Fibroblast of villous mesenchyme (primary cell): ENCODE measurements at places on chromosomes 2 and 18. TPM values are rescaled to one million over a fixed set of nuclear protein-coding genes. Genes with fewer than 3 reads are reported as not detected.

GRCh38 chr2:143550500-143550899 lies 421.3 kb downstream of the ARHGAP15 start:
- no peak for DNase-seq

DNA sequence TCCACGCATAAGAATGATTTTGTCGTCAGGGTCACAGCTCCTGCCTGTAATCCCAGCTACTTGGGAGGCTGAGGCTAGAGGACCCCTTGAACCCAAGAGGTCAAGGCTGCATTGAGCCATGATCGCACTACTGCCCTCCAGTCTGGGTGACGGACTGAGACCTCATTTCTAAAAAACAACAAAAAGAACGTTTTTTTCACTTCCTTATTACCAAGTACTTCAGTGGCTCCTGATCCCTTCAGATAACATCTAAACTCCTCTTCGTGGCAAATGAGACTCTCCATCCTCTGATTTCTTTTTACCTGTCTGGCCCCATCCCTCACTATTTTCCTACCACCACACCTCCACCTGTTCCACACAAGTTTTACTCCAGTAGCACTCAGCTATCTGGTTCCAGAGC lies 105.4 kb upstream of the TLK1 start:
- no peak for DNase-seq

DNA sequence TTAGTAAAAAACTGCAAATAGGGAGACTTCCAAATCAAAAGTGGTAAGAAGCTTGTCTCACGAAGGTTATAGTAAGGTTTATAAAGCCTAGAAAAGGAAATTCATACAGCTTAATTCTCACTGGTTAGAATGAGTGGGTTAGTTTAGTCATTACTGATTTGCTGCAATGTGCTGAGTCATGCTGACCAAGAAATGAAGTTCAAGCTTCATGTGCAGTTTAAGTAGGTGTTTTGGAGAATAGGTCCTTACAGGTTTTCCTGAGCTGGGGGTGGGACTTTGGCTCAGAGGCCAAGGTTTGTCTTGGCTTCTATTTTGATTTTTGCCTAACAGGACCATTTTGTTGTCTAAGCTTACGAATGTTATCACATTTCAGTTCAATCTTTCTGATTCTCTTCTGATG lies 15.1 kb downstream of the CLIP4 start:
- peak; percentile 82 for DNase-seq

Gene VWC2L
- total RNA-seq: under 0.01 TPM in 1 of 2 replicates, not detected in the other

Gene GCG
- total RNA-seq: not detected in 2 replicates

DNA sequence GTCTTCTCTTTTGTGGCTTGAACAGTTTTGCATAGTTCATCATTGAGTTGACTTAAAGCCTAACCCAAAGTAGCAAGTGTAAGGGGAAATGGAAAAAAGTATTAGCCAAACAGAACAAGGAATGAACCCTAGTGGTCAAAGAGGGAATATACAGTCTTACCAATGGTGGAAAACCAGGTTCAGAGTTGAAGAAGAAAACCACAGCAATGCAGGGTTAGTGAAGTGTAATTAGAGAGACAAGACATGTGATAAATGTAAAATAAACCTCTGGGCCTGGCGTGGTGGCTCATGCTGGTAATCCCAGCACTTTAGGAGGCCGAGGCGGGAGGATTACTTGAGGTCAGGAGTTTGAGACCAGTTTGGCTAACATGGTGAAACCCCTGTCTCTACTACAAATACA lies 2.4 kb downstream of the TTN start:
- peak; percentile 14 for DNase-seq

DNA sequence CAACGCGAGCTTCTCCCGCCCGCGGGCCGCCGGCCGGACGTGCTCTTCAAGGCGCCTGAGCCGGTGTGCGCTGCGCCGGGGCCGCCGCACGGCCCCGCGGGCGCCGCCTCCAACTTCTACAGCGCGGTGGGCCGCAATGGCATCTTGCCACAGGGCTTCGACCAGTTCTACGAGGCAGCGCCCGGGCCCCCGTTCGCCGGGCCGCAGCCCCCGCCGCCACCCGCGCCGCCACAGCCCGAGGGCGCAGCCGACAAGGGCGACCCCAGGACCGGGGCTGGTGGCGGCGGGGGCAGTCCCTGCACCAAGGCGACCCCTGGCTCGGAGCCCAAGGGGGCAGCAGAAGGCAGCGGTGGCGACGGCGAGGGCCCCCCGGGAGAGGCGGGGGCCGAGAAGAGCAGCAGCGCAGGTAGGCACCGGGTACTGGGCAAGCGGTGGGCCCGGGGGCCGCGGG lies 676 bp downstream of the HOXD11 start:
- DNase-seq: no peak

DNA sequence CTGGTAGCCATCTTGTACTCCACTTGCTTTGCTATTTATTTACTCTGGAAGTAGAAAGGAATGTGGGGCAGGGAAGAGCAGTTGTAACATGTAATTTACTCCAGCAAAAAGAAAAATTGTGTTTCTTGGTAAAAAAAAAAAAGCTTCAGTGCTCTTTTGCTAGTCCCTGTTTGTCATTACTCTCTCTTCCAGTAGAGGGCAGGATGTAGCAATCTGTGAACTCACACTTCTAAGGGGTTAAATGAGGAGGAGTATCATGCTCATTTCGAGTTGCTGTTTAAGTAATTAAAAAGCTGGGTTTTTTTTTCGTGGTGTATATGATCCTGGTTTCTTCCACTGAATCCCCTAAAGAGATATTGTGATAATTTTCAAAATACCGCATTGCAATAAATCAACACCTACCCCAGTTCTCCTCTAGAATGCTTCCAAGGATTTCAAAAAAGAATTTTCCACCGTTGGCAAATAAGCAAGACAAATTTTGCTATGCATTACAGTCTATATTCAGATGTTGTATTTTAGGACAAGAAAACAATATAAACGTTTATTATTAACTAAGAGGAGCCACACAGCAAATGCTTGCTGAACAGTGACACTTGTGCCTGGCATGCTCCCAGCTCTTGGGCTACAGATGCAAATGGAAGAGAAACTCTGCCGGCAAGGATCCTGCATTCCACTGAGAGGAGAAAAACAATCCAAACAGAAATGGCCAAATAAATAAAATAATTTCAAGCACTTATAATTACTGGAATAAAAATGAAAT lies 261.6 kb downstream of the ASXL3 start:
- DNase-seq: peak; percentile 52

DNA sequence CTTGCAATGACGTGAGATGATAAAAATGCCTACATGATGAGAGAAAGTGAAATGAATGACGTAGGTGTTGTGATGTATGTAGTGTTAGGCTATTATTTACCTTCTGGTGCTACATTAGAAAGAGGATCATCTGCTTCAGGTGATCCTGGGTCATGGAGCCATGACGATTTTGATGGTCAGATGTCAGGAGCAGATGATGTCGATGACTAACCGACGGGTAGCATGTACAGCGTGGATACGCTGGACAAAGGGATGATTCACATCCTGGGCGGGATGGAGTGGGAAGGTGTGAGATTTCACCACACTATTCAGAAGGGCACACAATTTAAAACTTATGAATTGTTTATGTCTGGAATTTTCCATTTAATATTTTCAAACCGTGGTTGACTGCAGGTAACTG lies 43.5 kb upstream of the ACVR1C start:
- no peak for DNase-seq

Gene BCL2
- total RNA-seq: 0.64 and 0.86 TPM in 2 replicates

Gene ICOS
- total RNA-seq: not detected in 2 replicates

DNA sequence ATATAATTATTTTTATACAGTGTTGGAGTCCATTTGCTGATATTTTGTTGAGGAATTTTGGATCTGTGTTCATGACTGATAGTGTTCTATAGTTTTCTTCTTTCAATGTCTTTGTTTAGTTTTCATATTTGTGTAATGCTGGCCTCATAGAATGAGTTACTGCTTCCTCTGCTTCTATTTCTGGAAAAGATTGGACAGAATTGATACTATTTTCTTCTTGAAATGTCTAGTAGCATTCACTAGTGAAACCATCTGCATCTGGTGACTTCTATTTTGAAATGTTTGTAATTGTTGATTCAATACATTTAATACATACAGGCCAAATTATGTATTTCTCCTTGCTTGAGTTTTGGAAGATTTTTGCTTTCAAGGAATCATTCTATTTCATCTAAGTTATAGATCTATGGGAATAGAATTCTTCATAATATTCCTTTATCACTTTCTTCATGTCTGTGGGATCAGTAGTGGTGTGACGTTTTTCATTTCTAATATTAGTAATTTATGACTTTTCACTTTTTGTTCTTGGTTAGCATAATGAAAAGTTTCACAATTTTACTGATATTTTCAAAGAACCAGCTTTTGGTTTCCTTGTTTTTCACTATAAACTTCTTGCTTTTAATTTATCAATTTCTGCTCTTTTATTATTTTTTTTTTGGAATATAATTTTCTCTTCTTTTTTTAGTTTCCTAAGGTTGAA lies 509.9 kb upstream of the VRK2 start:
- no peak for DNase-seq

DNA sequence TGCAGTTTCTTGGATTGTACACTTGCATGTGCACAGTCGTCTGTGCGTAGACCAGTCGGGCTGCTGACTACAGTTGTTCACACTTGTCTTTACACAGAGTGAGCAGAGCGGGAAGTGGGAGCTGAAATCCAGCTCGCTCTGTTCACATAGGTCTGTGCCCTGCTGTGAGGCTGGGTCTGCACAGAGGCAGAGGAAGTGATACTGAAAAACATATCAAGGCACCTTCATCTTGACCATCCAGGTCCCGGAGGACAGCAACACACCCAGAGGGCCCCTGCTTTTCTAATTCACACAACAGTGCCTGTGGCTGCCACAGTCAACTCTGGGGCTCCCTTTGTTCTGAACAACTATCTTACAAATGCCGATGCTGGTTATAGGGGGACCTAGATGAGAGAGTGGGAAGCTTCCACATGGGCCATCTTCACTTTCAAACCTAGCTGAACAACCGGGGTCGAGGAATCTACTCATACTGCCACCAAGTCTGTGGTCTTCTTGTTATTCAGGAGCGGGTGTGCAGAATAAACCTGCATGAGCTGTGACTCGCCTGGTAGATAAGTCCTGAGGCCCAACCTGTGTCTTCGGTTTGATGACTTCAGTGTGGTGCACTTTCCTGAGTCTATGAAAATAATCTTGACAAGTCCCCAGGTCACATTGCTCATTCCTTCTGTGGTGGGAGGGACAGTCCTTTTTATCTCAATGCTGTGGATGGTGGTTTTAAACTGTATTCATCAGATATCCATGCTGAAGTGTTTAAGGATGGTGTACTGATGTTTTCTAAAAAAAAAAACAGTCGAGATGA lies 3.5 kb upstream of the ADNP2 start:
- no peak for DNase-seq

GRCh38 chr2:57881998-57882888 lies 164.4 kb upstream of the VRK2 start:
- peak; percentile 51 for DNase-seq

Gene NEU4
- not detected in 2 replicates for total RNA-seq

DNA sequence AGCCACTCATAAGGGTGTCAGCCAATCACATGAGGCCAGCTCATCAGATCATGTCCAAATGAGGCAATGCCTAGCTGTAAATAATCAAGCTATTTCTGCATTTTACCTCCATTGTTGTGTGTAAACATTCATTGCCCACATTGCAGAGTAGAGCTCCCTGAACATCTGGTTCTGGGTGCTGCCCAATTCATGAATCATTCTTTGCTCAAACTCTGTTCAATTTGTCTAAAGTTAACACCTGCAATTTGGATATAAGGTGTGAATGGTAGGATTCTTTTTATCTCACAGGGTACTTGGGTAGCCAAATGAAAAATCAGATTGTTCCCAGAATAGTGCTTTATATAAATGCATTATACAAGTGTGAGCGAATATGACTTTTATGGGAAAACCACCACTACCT lies 345.5 kb upstream of the NT5C1B start:
- no peak for DNase-seq

Gene HOXD1
- under 0.01 and 0.32 TPM in 2 replicates for total RNA-seq

DNA sequence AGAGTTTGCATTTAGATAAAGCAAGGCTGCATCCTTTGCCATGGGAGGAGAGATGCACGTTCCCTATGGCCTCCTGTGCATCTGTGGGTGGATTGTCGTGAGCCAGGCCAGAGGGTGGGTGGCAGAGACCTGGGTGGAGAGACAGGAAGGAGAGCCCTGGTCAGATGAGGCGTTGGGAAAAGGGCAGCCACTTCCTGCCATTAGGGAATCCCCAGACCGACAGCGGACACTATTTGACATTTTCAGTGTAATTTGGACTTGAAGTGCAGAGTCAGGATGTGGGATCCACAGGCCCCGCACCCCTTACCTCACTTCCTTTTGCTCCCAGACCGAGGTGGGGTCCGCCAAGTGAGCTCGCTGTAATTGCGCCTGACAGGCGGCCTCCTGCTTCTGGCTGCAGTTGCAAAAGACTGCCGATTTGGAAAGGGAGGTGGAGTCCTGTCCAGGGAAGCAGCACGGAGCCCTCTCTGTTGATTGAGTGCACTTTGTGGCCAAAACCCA lies 150.0 kb downstream of the DYSF start:
- DNase-seq: no peak

Gene CTLA4
- not detected in 2 replicates for total RNA-seq

Gene GPBAR1
- under 0.01 TPM in 1 of 2 replicates, not detected in the other for total RNA-seq

GRCh38 chr2:96949701-96950350 lies 36.6 kb downstream of the FAM178B start:
- no peak for DNase-seq

Gene PMAIP1
- total RNA-seq: 25.4 and 25.5 TPM in 2 replicates

Gene CRYBA2
- total RNA-seq: 1.3 TPM in 1 of 2 replicates, not detected in the other

- DNase-seq: no peak
Measured at GRCh38 chr2:165609672-165610071, 140.2 kb downstream of the CSRNP3 start.

- DNase-seq: no peak
Measured at GRCh38 chr2:160893581-160893980, 266.6 kb upstream of the TANK start.

GRCh38 chr2:181438261-181438660 lies 18.9 kb upstream of the ITGA4 start:
- no peak for DNase-seq

GRCh38 chr2:8465560-8465959 lies 216.3 kb upstream of the ID2 start:
- DNase-seq: no peak

DNA sequence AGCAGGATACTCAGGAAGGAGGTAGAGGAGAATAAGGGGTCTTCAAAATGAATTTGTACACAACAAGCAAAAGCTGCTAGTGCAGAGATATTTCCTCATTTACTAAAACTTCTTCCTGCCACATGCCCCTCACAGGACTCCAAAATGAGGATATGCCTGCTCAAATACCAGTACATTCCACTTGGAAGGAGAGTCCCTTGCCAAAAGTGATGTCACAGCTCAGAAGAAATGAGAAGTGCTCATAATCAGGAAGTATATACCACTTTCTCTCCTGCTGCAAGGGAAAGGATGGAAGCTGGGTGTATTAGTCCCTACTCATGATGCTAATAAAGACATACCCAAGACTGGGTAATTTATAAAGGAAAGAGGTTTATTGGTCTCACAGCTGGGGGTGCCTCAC lies 87.7 kb upstream of the FSHR start:
- DNase-seq: no peak

- DNase-seq: peak; percentile 58
Measured at GRCh38 chr2:96685577-96686459, 43.3 kb downstream of the FER1L5 start.
